ENCODE measurements at places on chromosomes 12 and 14. TPM values are rescaled to one million over a fixed set of nuclear protein-coding genes. Genes with fewer than 3 reads are reported as not detected.

The KCTD10 gene
- total RNA-seq: 47.1 TPM

The B4GALNT3 gene
- 0.49 TPM for total RNA-seq

The ADCY4 gene
- total RNA-seq: not detected

The SLC41A2 gene
- total RNA-seq: 23.4 TPM

The RECQL gene
- 47.5 TPM for total RNA-seq

The PRH2 gene
- total RNA-seq: not detected

The CLMN gene
- 4.2 TPM for total RNA-seq

The SSPN gene
- total RNA-seq: 0.70 TPM

The RTN1 gene
- not detected for total RNA-seq

The C12orf54 gene
- total RNA-seq: not detected

The DTX1 gene
- total RNA-seq: 0.42 TPM

The GAPDH gene
- 9,300 TPM for total RNA-seq

The SELPLG gene
- 1.2 TPM for total RNA-seq

The OAS2 gene
- 0.41 TPM for total RNA-seq

The ENDOU gene
- not detected for total RNA-seq

The FAR2 gene
- total RNA-seq: not detected

The TAS2R14 gene
- total RNA-seq: 0.70 TPM

The EPYC gene
- not detected for total RNA-seq

The GDF11 gene
- total RNA-seq: 3.8 TPM

The SOX5 gene
- total RNA-seq: not detected

The SMIM41 gene
- not detected for total RNA-seq

The FAM90A1 gene
- total RNA-seq: 0.12 TPM

The KRT74 gene
- not detected for total RNA-seq

The SPX gene
- total RNA-seq: 2.8 TPM

The TMPRSS12 gene
- total RNA-seq: not detected

The SERPINA1 gene
- total RNA-seq: 0.80 TPM

The PARPBP gene
- 16.6 TPM for total RNA-seq

The LRRIQ1 gene
- total RNA-seq: 0.62 TPM

The AHNAK2 gene
- 204 TPM for total RNA-seq

The PRMT5 gene
- 99.6 TPM for total RNA-seq

The PZP gene
- total RNA-seq: not detected

The NKX2-8 gene
- 3.1 TPM for total RNA-seq

The PRPF40B gene
- total RNA-seq: 6.5 TPM

The KRT80 gene
- total RNA-seq: 46.2 TPM

The DNAJC22 gene
- total RNA-seq: 23.4 TPM

The FSCB gene
- total RNA-seq: not detected

The KRT77 gene
- not detected for total RNA-seq

The TNS2 gene
- total RNA-seq: 35.6 TPM

The CDCA3 gene
- 81.3 TPM for total RNA-seq

The SERPINA10 gene
- not detected for total RNA-seq

The SDR9C7 gene
- not detected for total RNA-seq

The PLD4 gene
- not detected for total RNA-seq
